NCI-H1092 treated with DMSO at 0.1 percent for 48 hours (cell line): ENCODE measurements at places on chromosomes 1 and 21.

DNA sequence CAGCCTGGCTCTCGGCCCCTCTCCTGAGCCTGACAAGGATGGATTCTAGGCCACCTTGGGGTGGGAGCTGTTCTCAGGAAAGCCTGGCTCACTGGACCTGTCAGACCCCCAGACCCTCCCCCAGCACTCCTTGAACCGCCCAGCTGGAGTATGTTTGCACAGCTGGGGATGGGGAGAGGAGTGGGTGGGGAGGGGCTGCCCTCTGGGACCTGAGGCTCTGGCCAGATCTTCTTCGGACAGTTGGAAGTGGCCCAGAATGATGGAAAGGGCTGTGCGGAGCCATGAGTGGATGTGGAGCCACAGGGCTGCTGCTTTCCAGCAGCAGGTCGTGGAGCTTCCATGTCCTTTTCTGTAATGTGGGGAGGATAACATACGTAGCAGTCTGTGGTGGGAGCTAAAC is 43.0 kb upstream of the TRABD2B start:
- peak; percentile 13 for DNase-seq

- DNase-seq, result no peak
Measured at GRCh38 chr1:220928725-220929300, 49.6 kb downstream of the HLX start.

- no peak for DNase-seq
Measured at GRCh38 chr1:6913086-6913485, 127.8 kb downstream of the CAMTA1 start.

DNA sequence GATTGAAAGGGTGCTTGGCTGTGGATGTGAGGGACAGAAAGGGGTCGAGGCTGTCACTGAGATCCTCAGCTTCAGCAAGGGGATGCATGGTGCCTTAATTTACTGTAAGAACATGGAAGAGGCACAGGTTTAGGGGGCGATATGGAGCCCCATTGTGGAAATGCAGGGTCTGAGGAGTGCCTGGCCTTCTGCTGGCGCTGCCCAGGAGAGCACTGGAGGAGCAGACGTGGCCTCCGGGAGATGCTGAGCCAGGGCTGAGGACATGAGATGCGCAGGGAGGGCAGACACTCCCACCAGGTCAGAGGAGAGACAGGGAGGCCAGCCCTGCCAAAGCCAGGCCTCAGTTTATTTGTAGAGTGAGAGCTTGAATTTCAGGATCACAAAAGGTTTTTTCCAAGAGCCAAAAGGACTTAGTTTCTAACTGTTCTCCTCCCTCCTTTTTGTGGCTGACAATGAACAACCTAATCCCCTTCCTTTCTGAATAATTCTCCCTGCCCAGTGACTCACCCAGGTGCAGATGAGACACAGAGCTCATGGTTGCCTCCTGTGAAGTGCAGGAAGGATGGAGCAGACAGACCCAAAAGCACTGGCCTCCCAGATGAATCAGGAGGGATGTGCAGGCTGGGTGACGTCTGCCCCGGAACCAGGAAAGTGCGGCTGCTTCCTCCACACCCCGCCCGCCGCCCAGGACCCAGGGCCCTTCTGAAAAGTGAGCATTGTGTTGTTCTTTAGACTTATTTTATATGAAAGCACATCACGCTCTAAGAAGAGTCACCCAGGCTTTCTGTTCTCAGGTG is 73.0 kb upstream of the TMPRSS2 start:
- DNase-seq, result no peak

DNA sequence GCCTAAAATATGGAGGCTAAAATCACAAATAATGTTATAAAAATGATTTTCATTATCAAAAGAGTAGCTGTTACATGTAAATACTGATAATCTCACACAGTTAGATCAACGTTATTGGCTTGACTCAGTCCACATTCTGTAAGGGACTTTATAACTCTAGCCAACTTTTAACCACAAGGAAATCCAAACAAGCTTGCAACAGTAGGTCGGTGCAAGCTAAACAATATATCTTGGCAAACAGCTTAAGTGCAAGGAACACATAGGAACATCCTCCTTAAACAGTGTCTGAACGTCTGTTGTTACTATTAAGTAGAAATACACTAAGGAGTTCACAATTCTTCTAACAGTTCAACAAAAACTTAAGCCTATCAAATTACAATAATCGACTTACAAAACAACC is 126.7 kb downstream of the EIF4G3 start:
- no peak for DNase-seq

DNA sequence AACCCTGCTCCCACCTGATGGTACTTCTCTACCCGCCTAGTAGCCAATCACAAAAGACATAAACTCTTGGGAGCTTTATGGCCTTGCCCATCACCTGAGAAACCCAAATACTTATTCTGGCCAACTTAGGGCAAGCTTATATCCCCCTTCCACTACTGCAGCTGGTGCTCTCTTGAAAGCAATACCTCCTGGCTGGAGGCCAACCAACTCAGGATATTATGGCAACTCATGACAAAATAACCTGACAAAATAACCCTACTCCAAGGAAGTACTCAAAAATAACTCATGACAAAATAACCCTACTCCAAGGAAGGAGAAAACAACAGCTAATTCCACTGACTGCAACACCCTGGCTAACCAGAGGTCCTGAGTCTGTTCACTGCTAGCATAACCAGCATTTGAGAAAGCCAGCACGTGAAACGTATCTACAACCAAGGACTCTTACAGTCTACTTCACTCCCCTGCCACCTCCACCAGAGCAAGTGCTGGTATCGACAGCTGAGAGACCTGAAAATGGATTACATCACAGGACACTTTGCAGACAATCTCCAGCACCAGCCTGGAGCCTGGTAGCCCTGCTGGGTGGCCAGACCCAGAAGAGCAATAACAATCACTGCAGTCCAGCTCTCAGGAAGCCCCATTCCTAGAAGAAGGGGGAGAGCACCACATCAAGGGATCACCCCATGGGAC is 179.9 kb downstream of the COL24A1 start:
- no peak for DNase-seq

GRCh38 chr1:13751458-13751871 is 51.5 kb downstream of the PRDM2 start:
- no peak for DNase-seq

- peak; percentile 13 for DNase-seq
Measured at GRCh38 chr1:198359024-198359653, 181.3 kb downstream of the ATP6V1G3 start.

- no peak for DNase-seq
Measured at GRCh38 chr21:46352913-46353312, 29.0 kb downstream of the PCNT start.

DNA sequence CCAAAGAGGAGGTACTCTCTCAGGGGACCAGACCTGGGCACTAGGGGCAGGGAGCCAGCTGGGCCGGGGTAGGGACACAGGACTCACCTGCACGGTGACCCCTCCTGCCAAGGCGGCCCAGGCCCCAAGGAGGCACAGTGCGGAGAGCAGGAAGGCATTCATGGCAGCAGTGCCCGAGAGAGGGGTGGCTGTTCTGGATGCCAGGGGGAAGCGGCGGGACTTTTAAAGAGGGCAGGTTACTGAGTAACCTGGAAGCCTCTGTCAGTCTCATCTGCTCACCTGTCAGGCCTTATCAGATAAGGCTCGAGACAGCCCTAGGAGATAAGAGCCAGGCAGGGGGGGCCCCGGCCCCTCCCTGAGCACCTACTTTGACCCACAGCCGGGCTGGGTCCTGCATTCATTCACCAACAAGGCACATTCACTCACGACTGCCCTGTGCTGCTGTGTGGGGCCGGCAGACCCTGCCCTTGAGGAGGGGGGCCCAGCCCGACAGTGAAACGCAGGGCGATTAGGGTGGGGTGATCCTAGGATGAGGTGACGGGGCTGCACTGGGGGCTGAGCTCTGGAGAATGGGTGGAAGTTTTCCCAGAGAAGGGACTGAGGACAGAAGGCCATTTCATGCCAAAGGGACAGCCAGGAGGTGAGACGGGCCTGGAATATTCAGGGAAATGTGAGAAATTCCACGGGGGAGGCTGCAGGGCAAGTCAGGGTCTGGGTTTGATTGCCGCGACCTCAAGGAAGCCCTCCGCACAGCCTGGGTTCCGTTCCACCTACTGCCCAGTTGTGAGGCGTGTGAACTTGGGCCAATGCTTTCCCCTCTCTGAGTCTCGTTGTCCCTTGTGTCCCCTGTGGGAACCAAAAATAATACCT is at the start of gene GUCA2A:
TSS of gene GUCA2A (minus strand) at position 195 of the 870 bp plus-strand sequence. CDS start at position 162, 33 bp downstream.
- DNase-seq, result no peak

DNA sequence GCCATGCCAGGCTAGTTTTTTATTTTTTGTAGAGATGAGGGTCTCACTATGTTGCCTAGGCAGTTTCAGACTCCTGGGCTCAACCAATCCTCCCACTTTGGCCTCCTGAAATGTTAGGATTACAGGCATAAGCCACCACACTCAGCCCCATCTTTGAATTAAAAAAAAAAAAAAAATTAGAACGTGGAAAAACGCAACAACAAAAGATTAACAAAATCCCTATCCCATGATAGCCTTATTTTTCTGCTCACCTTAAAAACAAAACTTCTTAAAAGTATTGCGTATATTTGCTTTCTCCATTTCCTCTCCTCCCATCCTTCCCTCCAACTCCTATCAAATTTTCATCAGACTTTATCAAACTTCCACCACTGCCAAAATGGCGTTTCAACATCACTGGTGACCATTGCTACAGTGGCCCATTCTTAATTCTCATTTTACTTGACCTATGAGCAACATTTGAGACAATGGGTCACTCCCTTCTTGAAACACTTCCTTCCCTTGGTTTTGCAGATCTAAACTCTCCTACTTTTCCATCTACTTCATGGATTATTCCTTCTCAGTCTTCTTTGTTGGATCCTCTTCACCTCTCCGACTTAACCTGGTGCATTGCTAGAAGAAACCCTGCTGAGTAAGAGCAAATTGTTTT is 579 bp upstream of the ZNF684 start:
- DNase-seq, result no peak

DNA sequence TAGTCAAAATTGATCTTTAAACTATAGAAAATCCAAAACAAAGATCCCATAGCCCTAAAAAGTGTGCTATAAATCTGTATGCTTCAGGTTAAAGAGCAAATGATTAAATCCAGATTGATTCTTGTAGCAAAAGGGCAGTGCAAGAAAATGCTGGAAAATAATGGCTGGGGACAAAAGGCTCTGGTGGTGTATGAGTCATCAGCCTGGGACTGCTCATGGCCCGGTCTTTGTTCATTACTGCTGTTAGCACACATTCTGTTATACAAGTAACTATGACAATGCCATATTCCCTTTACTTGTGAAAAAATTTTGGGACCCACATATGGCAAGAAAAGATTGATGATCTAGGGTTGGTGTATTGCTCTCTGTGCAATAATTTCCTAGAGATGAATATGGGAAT is 89.1 kb downstream of the RWDD3 start:
- no peak for DNase-seq

DNA sequence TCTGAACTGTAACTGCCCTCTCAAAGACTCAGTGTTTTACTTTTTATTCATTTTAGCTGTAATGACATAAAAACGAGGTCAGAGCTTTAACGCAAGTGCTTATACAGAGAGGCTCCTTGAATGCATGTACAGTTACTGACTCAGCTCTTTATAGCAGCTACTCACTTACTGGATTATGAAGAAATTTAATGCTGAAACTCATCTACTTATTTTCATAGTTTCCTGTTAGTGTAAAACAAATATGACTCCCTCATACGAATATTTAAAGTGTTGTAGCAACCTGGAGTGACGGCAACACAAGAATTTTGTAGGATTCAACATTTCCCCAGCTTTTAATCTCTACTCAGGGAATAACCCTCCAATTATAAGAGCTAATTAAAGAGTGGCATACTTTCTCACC is 32.7 kb downstream of the ADSS2 start:
- DNase-seq, result no peak

DNA sequence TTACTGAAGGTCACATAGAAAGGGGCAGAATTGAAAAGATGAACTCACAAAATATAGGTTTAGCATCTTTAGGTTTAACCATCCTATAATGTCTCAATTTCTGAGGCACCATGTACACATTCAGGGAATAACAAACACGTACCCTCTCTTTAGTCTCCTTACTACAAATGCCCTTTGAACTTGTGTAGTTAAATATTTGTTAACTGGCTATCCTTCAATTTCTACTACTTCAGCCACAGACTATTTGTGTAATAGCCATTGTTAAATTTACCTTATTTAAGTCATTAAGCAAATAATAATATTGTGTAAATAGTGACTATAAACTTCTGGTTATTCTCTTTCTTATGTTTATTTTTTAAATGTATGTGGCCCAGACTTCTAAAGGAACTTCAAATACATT is 600.5 kb downstream of the KCNT2 start:
- no peak for DNase-seq

DNA sequence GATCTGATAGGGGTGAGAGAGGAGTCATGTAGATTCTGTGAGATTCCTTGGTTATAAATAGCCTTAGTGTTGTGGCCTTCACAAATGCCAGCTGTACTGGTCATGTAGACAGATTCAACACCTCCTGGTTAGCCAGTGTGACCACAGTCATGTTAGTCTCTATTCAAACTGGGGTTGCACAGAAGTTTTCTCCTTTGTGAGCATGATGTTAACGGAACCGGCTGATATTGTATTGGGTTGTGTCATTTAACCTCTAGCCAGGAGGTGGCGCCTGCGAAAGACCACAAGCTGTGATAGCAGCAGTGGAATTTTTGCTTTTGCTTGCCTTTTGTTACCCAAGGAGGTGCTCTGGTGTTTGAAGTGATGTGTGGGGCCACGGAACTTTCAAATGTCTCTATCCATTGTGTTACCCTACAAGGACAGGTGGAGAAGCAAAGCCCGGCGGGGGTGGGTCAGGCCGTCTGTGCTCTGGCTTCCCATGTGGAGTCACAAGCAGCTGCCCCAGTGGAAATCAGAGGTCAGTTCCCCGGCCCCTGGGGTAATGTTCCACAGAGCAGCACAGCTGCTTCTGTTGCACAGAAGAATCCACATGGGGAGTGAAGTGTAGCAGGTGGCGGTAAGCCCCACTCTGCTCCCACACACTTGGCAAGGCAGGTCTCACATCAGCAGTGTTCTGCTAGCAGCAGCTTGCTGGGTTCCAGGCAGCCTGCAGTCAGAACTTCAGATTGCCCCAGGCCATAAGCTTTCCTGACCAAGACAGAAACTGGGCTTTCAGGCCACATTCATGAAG is 112.6 kb downstream of the ADAMTS1 start:
- no peak for DNase-seq

DNA sequence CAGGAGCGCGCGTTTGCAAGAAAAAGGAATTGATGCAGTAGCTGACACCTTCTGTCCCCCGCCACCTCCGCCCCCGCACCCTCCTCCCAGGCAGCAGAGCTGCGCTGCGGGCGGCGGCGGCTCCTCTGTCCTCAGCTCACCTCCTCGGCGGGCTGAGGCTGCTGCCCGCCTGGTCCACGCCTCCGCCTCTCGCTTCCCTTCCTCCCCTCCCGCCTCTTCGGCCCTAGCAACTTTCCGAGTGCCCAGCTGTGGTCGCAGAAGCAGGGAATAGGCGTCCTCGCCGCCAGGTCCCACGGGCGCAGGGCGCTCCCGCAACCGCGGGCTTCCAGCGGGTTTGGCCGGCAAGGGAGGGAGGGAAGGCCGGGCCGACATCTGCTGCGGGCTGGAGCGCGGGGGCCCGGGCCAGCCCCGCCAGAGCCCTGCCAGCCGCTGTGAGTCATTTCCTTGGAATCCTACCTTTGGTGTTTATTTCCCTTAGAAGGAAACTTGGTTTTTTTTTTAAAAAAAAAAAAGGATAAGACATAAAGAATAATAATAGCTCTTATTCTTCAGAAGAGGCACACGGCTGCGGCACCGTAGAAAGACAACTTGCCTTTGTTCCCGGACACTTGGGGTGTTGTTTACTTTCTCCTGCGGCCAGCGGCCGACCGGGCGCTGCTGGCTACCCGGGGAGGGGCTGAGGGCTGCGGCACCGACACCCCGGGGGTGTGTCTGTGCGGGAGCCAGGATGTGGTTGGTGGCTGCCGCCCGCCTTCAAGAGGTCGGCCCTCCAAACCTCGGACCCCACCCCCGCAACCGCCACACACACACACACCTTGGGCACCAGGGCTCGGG is 1.1 kb downstream of the SERTAD4 start:
- peak; percentile 61 for DNase-seq

- no peak for DNase-seq
Measured at GRCh38 chr1:79929356-79929755, 922.8 kb upstream of the ADGRL4 start.
